ENCODE measurements at places on chromosomes 7 and 10.

- no peak for DNase-seq
These were observed 77.5 kb downstream of the CDK6 start for GRCh38 chr7:92758796-92759431.

DNA sequence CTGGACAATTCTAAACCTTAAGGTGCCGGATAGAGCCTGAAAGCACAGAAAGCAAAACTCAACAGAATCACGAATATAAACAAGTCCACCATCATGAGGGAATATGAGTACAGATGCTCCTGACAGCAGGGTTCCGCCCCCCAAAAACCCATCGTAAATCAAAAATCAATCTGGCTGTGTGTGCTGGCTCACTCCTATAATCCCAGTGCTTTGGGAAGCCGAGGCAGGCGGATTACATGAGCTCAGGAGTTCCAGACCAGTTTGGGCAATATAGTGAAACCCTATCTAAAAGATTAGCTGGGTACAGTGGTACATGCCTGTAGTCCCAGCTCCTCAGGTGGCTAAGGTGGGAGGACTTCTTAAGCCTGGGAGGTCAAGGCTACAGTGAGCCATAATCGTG is 12.2 kb downstream of the BUD31 start:
- no peak for DNase-seq

DNA sequence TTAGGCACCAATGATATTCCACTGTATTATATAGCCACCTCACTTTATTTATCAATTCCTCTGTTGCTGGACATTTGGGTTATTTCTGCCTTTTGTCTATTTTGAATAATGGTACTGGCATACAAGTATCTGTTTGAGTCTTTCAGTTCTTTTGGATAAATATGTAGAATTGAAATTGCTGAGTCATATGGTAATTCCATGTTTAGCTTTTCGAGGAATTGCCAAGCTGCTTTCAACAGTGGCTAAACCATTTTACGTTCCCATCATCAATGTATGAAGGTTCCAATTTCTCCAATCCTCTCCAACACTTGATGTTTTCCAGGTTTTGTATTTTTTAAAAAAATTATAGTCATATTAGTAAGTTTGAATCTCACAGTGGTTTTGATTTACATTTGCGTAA is 42.3 kb downstream of the JMJD1C start:
- no peak for DNase-seq

DNA sequence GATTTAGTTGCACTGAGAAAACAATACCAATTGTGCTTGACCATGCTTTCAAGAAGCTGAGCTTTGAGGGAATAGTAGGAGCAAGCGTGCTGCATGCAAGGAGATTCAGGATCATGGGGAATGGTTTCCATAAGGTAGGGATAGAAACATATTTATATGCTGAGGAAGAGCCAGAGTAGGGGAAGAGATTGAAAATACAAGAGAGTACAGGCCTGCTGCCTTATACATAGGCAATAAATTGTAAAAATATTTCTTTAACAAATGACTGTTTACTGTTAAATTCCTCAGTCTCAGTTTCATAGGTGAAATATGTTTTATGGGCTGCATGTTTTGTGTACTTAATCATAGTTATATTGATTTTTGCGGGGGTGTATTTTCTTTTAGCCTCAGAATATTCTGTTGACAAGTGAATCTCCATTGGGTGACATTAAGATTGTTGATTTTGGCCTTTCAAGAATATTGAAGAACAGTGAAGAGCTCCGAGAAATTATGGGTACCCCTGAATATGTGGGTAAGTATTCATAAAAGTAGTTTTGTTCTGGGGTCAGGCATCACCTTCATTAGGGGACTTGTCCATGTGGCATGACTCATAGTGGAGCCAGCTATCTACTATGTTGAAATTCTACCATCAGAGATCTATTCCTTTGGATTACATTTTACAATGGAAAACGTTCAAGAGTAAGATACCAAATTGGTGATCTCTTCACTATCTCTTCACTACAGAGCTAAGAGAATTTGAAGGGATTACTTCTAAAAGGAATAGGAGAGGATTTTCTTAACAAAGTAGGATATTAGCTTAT is 36.5 kb downstream of the STK17A start:
- no peak for DNase-seq

- no peak for DNase-seq
These were observed 19.1 kb downstream of the MXI1 start for GRCh38 chr10:110226543-110226925.

DNA sequence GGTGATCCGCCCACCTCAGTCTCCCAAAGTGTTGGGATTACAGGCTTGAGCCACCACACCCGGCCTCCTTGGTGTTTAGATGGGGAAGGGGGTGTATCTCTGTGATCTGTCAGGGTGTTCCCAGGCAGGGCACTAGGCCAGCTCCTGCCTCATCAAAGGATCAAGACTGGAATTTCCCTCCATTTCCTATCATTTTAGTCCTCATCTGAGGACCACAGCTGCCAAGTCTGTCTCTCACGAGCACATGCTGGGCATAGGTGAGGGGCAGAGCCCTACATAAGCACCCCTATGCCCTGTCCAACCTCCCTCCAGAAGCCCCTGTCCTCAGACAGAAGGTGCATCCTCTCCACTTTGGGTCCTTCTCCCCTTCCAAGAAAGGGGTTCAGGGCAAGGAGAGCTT is 19.5 kb downstream of the TRIM56 start:
- DNase-seq: no peak

GRCh38 chr10:116699049-116699448 is 43.3 kb downstream of the HSPA12A start:
- DNase-seq: no peak

DNA sequence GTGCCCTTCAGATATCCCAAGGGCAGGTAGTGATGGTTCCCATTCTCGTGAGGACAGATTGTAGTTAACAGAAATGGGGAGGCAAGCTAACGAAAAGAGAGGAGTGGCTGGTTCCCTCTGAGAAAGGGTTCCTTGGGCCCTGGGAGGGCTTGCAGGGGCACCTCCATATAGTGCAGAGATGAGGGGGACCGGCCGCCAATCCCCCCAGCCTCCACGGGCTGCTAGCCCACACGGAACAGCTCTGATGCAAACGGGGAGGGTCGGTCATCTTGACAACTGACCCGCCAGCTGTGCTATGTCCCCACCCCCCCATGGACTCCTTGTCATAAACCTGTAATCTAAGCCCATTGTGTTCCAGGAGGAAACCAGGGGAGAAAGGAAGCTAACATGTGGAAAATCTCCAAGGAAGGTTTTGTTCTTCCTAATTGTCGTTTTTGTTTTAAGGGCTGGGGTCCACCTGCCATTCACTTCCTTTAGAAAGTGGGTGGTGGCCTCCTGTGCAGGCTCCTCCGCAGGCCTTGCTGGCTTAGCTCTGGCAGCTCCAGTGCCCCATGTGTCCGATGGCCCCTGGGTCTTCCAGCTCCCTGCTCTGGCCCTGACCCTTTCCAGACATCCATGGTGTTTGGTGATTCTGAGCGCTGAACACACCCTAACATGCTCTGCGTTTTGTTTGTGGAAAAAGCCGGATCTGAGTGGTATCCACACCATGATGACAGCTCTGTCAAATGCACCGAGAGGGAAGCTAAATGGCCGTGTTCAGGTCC is 15.9 kb downstream of the ADCY1 start:
- no peak for DNase-seq

- DNase-seq: no peak
These were observed 1.5 kb downstream of the GIMAP8 start for GRCh38 chr7:150451833-150452461.

DNA sequence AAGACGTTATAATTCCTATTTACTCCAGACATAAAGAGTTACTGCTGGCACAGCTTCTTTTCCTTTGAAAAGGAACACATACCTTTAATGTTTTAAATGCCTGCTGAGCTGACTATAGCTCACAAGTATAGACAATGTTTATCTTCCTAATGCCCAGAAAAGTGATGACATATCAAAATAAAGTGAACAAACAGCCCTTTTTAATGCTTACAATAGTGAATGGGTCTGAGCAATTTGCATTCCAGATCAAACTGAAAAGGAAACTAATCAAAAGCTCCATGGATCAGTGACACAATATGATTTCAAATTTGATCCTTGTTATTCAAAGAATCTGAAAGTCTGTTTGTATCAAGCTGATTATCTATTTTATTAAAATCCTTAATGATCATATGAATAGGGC is 233.6 kb upstream of the SEMA3E start:
- DNase-seq: no peak

GRCh38 chr7:102211590-102212550 is 74.8 kb upstream of the SH2B2 start:
- no peak for DNase-seq

DNA sequence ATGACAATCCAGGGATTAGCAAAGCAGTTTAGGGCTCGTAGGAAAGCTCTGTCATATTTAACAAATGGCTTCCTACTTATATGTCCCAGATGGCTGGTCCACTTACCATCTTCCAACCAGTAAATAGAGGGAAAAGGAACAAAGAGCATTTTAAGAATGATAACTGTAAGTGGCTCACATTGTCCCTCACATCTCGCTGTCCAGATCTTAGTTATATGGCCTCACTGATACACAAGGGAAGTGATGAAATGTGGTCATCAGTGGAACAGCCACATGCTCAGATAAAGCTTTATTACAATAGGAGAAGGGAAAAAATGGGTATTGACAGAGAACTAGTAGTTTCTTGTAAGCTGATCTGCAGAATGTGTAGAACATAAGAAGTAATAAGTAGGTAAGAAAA is 35.8 kb downstream of the IQUB start:
- DNase-seq: no peak

- peak; percentile 67 for DNase-seq
These were observed 245.9 kb downstream of the KCNMA1 start for GRCh38 chr10:77391605-77392235.

DNA sequence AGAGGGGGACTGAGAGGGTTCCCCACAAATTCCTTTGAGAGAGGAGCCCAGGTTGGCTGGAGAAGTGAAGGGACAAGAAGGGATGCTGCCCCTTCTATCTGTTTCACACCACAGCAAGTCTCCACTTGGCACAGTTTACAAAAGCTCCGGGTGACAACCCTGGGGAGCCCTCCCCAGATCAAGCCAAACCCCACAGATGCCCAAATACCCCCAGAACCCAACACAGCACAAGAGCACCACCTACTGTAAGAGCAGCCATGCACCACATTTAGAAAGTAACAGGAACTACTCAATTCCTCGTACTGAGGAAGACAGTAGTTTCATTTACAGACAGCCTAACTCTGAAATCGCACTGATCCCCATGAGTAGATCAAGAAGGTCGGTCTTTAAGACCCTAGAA is 67.8 kb upstream of the ATP6V0A4 start:
- no peak for DNase-seq

DNA sequence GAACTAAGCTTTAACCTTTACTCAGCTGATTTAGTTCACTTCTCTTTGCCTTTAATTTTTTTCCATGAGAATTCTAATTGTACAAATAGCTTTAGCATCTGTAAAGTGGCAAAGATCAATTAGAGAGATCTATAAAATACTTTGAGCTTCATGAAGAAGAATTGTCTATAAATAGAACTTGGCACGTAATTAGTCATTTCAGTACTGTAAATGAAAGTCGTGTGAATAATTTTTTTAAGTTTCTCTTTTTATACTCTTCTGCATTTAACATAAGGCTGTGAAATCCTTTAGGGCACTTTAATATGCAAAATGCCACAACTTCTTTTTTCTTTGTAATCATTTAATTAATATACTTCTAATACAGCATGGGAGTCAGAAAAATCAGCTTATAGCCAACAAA is 177.8 kb downstream of the CSTF2T start:
- no peak for DNase-seq

GRCh38 chr10:128835361-128835760 is 631.7 kb upstream of the MGMT start:
- no peak for DNase-seq

GRCh38 chr10:23648618-23649017 is 209.7 kb downstream of the OTUD1 start:
- no peak for DNase-seq

DNA sequence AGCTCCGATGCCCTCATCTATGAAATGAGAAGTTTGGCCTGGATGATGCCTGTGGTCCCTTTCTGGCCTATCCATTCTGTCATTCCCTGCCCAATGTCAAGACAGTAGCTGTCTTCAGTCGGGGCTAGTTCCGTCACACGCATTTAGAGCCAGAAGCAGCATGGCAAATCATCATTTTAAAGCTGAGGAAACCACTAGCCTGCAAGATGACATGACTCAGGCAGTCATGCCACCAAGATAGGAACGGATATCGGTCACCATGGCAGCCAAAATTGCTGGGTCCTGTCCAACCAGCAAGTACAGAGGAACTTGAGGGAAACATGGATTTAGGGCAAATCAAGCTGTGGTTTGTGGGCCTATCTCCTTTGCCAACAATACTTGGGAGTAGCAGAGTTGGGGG is 64.5 kb upstream of the MRLN start:
- DNase-seq: no peak

DNA sequence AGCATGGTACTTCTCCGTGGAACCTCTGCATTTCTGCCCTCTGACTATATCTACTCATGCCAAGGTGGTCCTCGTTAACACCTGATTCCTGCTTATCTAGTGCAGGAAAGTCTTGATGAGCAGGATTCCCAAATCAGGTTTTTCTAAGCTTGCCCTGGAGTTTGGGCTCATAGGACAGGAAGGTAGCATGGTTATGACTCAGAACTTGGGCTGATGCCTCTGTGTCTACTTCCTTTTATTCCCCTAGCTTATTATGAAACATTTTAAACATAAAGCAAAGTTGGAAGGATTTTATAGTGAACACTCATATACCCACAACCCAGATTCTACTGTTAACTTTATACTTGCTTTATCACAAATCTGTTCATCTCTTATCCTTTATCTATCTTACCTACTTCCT is 5.6 kb downstream of the SUFU start:
- DNase-seq: no peak

DNA sequence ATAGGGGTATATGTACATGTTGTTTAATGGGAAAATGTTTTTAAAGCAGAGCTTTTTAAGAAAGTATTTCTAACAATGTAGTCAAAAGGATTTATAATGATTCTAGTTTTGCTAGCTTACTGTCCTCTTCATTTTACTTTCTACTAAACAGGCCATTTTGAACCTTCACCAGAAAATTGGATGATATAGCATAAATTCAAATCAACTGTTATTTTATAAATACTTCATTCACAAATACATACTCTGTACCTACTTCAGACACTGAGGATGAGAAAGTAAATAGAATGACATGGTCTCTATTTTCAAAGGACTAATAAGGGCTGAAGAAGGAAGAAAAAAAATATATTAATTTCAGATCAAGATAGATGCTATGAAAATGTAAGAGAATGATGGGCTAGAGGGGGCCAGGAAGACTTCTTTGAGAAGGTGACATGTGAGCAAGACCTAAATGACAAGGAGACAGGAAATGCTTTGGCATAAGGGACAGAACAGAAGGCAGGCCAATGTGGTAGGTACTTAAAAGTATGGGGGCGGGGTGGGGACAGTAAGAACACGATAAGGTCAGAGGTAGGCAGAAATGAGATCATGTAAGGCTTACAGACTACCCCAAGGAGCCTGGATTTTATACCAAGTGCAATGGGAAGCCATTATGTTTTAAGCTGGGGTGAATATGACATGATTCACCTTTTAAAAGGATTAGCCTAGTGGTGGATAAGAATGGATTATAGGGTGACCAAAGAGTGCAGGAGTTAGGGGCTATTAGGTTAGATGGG is 5.2 kb downstream of the NAMPT start:
- DNase-seq: no peak

Data from Panc1 (cell line).